ENCODE measurements at places on chromosomes 5 and 9.
A peak's percentile ranks its signal among the peaks of the same experiment; 100 is the strongest.

GRCh38 chr9:92120138-92120537 lies 4.9 kb upstream of the SPTLC1 start:
- no peak for DNase-seq

- no peak for DNase-seq
These were observed 128.2 kb downstream of the HACD4 start for GRCh38 chr9:20903212-20903611.

- peak; percentile 51 for DNase-seq
These were observed 368.4 kb downstream of the MAN2A1 start for GRCh38 chr5:110058175-110058574.

- no peak for DNase-seq
These were observed 21.5 kb upstream of the RFK start for GRCh38 chr9:76415731-76416130.

DNA sequence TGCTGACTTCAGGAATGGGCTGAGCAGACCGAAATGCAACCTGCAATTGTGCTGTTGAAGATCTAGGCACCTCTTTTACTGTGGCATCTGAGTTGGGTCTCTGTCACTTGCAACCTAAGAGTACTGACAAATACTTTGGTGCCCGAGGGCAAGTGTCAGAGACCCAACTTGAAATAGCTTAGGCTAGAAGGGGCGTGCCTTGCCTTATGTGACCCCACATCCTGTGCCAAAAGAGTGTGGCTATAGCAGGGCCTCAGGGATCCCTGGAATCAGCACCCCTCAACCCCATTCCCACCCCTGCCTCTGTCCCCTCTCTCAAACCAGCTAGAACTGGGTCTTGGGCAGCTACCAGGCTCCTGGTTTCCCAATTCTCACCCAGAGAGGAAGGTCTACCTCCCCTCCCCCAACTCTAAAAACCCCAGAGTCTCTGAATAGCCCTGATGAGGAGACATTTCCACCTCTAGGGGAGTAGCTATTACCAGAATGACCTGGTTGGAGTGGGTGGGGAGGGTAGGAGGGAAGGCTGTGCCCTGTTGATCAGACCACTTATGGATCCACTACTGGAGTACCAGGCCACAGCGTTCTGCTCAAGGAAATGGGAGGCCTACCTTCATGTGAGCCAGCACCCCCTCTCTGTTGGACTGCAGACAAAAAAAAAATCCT lies 17.5 kb downstream of the RAI14 start:
- no peak for DNase-seq

All from left lobe of liver (tissue), 2 donors.